Central memory CD4-positive, alpha-beta T cell (primary cell): ENCODE measurements at places on chromosomes 12 and 14.

- no peak for DNase-seq
Measured at GRCh38 chr14:56730538-56731145, 79.6 kb downstream of the OTX2 start.

DNA sequence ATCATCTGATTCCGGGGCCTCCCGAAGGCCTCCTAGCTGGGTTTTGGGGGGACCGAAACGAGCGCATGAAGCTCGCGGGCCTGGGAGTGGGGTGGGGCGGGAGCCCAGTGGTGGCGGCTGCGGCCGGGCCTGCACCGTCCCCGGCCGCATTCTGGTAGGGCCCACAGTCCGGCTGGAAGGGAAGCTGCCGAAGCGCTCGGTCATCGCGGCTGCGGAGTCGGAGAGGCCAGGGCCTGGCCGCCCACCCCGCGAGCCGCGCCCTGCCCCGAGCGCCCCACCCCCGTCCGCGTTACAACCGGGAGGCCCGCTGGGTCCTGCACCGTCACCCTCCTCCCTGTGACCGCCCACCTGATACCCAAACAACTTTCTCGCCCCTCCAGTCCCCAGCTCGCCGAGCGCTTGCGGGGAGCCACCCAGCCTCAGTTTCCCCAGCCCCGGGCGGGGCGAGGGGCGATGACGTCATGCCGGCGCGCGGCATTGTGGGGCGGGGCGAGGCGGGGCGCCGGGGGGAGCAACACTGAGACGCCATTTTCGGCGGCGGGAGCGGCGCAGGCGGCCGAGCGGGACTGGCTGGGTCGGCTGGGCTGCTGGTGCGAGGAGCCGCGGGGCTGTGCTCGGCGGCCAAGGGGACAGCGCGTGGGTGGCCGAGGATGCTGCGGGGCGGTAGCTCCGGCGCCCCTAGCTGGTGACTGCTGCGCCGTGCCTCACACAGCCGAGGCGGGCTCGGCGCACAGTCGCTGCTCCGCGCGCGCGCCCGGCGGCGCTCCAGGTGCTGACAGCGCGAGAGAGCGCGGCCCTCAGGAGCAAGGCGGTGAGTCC, at the start of gene KLC1:
KLC1 (plus strand) TSS at position 528 of the 819 bp plus-strand sequence. CDS start 25,354 bp downstream, outside the sequence.
- DNase-seq: peak; percentile 77

GRCh38 chr12:102883204-102883799, 33.7 kb downstream of the PAH start:
- no peak for DNase-seq

- no peak for DNase-seq
Measured at GRCh38 chr14:84432676-84433075, 1097.3 kb upstream of the FLRT2 start.

GRCh38 chr12:14873440-14874185, 12.0 kb downstream of the MGP start:
- DNase-seq: no peak

- no peak for DNase-seq
Measured at GRCh38 chr14:90575781-90576180, 179.0 kb downstream of the CALM1 start.

DNA sequence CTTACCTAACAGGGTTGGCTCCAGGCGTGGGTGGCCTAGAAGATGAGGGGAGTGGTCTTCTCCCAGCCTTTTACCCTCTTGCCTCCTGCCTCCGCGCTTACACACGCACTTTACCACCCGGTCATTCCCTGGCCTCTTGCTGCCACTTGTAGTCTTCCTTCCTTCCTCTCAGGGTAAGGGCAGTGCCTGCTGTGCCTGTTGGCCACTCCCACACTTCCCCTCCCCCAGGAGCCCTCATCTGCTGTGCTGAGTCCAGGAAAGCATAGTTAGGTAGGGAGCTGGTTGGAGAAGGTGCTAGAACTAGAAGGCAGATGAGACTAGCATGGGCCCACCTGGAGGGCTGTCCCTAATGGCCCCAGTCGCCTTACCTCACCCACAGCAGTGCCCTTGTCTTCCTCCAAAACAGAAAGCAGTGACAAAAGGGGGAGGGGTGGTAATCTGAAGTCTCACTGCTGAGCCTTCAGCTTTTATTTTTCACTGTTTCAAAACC, 54.3 kb upstream of the SRSF5 start:
- no peak for DNase-seq

- DNase-seq: peak; percentile 66
Measured at GRCh38 chr12:54017878-54018467, 9.2 kb downstream of the HOXC8 start.

- no peak for DNase-seq
Measured at GRCh38 chr12:9096563-9097176, 19.0 kb downstream of the A2M start.

- DNase-seq: peak; percentile 79
Measured at GRCh38 chr14:50312734-50313054, 570 bp downstream of the DMAC2L start.

DNA sequence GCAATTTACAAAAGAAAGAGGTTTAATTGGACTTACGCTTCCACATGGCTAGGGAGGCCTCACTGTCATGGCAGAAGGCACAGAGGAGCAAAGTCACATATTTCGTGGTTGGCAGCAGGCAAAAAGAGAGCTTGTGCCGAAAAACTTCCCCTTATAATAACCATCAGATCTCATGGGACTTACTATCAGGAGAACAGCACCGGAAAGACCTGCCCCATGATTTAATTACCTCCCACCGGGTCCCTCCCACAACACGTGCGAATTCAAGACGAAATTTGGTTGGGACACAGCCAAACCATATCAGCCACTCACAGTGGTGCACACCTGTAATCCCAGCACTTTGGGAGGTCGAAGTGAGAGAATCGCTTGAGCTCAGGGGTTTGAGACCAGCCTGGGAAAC, 68.5 kb downstream of the FBXL14 start:
- DNase-seq: no peak

DNA sequence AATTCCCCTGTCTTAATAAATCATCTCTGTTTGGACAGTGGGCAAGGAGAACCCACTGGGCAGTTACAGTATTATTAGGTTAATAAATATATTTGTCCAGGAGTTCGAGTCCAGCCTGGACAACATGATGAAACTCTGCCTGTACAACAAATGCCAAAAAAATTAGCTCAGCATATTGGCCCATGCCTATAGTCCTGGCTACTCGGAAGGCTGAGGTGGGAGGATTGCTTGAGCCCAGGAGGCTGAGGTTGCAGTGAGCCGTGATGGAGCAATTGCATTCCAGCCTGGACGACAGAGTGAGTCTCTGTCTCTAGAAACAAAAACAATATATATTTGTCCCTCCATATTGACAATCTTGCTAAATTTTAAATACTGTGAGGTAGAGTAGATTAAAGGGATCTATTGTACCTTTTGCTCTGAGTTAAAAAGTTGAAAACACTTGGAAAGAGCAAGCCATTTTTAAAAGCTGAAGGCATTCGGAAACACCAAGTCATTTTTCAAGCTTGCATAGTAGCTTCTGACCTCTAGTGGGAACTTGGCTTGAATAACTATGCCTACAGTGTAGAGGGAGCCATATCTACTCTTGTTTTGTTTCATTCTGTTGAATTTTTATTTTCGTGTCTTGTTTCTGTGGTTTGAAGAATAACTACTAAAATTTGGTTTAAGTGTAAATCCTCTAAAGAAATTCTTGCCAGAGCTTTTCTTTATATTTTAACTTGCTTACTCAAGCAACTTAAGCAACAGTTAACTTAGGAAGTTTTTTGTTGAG, 14.6 kb upstream of the EEA1 start:
- DNase-seq: no peak

- DNase-seq: no peak
Measured at GRCh38 chr12:96521895-96522682, 32.7 kb downstream of the CFAP54 start.

DNA sequence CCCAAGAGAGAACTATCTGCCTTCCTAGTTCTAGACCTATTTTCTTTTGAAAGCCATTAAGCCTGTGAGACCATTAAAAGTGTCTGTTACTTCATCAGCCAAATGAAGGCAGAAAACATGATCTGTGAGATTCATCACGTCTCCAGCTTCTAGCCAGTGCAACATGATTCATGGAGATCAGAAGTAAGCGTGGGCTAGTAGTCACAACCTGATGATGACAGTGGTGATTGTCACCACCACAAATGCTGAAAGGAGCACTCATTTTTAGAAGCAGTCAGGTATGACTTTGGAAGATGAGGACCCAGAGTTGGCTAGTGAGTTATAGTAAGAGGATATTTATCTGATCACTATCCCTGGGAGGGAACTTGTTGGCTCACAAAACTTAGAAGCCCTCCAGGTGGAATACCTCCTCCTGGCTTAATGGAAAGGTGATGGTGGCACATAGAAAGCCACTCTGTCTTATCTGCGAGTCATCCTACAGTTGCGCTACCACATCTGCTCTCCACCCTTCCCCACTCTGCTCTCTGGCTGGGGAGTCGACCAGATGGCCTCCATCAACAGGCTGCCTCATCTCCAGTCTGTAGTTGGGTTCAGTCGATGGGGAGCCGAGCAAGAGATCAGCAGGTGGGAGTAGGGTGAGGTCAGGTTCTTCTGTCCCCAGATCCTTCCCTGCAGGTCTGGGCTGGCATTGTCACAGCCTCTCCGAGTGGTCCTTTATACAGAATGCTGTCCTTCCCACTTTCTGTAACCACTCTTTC, 317.6 kb upstream of the FKBP4 start:
- DNase-seq: no peak

DNA sequence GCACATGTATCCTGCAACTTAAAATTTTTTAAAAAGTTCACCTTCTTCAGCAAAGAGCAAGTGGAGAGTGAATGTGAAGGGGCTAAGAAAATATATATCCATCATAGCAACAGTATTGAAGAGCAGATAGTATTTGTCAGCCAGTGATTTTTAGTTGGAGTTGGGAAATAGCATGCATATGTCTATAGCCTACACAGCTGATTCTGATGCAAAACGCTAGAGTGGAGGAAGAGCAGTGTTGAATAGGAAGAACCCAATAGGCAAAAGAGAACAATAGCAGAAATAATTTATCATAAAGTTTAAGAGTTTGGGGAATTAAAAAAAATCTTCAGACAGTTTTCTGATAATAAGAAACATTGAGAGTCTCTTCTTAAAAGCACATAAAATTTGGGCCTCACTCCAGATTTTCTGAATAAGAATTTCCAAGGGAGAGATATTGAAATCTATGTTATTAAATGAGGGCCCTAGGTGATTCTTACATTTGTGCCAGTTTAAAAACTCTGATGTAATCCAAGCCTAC, 12.0 kb downstream of the PDE6H start:
- DNase-seq: no peak

GRCh38 chr12:122079532-122080081, 1.1 kb downstream of the MLXIP start:
- DNase-seq: peak; percentile 21

GRCh38 chr14:99752486-99753121, 40.6 kb upstream of the EML1 start:
- DNase-seq: no peak

- DNase-seq: no peak
Measured at GRCh38 chr14:68247274-68247673, 427.7 kb downstream of the RAD51B start.

- no peak for DNase-seq
Measured at GRCh38 chr12:75322464-75322863, 7.7 kb downstream of the CAPS2 start.

DNA sequence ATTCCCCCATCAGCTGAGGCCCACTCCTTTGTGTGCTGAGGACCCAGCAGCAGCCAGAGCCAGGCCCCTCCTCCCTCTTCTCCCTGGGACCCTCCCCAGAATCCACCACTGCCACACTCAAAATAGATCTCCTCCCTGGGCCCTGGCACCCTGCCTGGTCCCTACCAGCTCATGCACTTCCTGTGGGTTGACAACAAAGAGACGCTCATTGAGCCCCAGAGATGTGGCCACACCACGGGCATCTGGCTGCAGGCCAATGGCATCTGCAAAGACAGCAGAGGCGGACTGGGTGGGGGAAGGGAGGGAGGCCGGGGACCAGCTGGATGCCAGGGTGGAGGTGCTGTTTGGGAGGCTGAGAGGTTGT, 16.0 kb upstream of the ENDOU start:
- peak; percentile 76 for DNase-seq

DNA sequence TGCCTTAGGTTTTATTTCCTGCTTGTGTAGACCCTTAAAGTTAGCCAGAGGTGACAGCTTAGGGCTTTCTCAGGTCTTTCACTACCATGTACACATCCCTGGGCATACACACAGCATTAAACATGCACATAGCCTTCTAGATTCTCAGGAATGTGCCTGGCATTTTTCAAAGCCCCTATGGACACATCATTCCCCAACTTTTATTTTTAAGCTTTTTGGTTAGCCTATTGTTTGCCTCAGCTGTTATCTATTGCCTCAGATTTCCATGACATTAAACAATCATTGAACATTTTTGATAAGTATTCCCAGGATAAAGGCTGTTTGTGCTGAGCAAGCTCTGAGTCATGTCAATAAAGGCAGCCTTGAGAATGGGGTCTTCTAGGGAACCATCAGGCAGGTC, 15.1 kb upstream of the PPM1A start:
- no peak for DNase-seq
